ENCODE measurements at places on chromosomes 5 and 9.

- DNase-seq: no peak
These were observed 79.9 kb upstream of the TAS2R1 start for GRCh38 chr5:9710069-9710468.

- DNase-seq: no peak
These were observed 26.3 kb downstream of the SLC9A3 start for GRCh38 chr5:497871-498509.

DNA sequence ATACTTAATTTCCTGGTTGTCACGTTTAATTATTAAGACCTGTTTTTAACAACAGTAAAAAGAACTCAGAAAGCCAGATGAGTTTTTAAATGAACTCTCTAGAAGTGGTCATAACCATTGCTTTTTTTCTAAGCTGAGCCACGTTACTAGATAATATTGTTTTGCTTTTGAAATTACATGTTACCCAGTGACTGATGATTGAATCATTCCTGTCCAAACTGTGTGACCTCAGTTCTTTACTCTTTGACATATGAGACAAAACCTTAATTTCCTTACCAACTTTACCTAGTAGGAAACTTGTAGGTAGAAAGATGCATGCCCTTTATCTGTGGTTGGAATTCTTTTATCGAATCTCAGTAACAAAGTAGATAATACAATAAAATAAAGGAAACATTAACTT, 411.7 kb downstream of the SH3GL2 start:
- no peak for DNase-seq

GRCh38 chr5:152202321-152202720, 202.8 kb downstream of the NMUR2 start:
- DNase-seq: no peak

DNA sequence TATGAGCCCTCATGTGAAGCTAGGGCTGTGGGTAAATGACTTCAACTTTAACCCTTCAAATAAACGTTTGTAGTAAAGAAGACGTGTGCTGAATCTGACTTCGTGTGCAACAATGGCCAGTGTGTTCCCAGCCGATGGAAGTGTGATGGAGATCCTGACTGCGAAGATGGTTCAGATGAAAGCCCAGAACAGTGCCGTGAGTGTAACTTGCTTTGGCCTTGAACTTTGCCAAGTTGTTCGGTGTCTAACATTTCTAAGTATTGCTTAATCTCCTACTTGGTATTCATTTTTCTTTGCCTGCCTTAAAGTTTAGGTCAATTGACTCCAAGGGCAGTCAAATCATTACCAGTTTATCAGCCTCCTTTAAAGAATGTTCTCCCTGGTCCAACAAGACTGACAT, 18.2 kb downstream of the VLDLR start:
- DNase-seq: no peak

DNA sequence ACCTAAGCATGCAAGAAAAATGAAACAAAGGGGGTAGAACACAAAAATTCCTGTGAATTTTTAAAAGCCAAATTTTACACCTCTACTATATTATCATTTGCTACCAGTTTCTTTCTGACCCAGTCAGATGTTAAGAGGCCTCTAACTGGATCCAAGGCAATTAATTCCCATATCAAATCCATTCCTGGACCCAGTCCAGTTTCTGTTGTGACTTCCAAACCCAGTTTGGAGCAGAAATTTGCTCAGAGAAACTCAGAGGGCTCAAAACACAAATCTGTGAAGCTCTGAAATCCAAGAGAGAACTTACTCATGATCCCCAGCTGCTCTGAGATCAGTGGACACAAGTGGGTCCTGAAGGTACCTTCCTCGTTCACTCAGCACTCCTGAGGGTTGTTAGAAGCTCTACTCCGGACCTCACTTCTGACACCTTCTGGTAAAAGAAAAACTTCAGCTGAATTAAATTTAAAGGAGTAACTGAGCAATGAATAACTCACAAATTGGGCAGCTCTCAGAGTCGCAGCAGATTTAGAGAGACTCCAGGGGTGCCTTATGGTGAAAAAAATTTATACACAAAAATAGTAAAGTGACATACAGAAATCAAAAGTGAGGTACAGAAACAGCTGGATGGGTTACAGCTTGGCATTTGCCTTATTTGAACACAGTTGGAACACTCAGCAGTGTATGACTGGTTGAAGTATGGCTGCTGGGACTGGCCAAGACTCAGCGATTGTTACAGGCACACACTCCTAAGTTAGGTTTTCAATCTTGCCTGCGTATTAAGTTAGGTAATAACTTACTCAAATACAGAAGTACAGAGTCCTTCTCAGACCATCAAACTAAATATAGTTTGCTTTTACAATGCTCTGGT, 32.4 kb downstream of the INSL4 start:
- DNase-seq: no peak

DNA sequence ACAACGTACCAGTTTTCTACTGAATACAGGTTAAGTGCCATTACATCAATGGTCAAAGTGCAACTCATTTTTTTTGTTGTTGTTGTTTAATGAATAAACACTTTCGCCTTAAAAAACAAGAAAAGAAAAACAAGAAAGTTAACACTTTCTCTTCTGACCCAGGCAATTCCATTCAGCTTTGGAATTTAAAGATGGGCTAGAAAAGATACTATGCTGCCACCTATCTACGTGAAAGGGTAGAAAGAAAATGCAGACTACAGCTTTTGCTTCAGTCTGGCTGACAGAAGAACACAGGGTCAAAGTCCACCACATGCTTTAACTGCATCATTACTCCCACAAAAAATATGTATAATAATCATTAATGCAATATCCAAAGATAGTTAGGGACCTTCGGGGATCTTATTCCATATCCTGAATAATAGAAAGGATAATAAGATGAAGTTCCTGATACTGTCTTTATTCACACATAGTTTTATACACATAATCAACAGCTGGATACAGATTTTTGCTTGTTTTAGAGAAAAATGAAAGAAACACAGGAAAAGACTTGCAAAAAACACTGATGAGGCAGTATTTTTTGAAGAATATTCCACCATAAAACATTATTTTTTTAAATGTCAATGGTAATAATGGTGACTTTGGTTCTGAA, 40.4 kb downstream of the ZDHHC21 start:
- DNase-seq: no peak

- DNase-seq: no peak
These were observed 172.1 kb downstream of the PPP2R2B start for GRCh38 chr5:146706321-146706972.

- DNase-seq: no peak
These were observed 73.2 kb upstream of the SMARCA2 start for GRCh38 chr9:1941989-1942388.

- DNase-seq: no peak
These were observed 20.1 kb downstream of the DAPK1 start for GRCh38 chr9:87517732-87518131.

DNA sequence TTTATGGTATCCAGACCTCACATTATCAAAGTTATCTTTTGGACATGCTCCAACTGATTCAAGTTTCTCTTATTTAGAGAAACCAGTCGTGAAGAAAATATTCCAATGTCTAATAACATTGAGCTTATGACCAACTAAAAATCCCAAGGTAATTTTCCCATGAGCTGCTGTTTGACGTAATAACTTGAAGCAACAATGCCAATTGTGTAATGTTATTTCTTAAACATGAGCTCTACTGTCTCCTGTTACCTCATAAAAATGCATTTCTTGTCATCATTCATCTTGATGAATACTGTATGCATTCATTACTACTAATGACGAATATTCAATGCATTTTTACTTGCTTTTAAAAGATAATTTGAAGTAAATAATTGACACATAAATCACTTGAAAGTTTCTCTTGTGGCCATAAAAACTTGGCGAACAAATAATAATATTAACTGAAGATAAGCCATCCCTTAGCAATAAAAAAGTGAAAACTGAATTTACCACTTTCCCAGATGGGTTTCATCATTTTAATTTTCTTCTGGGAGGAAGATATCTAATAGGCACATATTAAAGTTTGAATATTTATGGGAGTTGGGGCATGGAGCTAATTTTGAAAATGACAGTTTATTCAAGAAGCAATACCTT, 424 bp upstream of the MARCOL start:
- DNase-seq: no peak

GRCh38 chr5:31680528-31680927, 41.6 kb downstream of the PDZD2 start:
- no peak for DNase-seq

GRCh38 chr9:134326724-134327601, 708 bp downstream of the RXRA start:
- DNase-seq: no peak
